ENCODE measurements at places on chromosomes 3 and 15.
A peak's percentile ranks its signal among the peaks of the same experiment; 100 is the strongest.

- peak; percentile 39 for DNase-seq
Measured at GRCh38 chr3:127762077-127762786, 60.1 kb downstream of the MGLL start.

GRCh38 chr3:165503825-165504224 lies 307.6 kb upstream of the SLITRK3 start:
- no peak for DNase-seq

- no peak for DNase-seq
Measured at GRCh38 chr3:129778871-129779270, 114.6 kb downstream of the TMCC1 start.

- no peak for DNase-seq
Measured at GRCh38 chr3:138381413-138381901, 33.1 kb downstream of the MRAS start.

DNA sequence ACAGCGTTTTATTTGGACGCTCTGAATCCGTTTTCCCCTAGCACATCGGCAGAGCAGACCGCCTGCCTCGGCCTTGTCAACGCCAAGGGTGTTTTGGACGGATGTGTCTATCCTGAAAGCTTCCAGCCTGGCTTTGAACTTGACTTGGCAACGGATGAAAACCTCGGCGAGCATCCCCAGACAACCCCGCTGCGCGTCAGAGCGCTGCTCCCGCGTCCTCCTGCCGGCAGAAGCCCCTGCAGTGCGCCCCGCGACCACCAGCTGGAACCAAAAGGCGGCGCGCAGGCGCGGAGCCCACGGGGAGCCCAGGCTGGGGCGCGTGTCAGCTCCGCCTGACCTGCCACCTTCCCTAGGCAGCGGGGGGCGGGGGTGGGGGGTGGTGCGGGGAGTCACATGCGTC lies 26.2 kb upstream of the ARL8B start:
- no peak for DNase-seq

DNA sequence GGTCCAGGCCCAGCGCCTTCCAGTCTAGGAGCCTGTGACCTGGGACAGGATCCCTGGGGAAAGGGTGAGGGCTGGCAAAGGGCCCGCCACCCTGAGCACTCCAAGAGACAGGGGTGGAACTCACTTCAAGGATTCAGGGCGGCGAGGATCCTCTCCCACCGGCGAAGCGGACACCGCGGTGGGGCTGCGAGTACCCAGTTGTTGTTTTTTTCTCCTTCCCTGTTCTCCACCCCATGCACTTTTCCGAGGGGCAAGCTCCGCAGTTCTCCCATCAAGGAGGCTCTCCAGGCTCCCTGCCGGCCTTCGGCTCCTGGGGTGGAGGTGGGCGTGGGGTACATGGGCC lies 387 bp upstream of the PAQR5 start:
- no peak for DNase-seq

GRCh38 chr15:74828835-74829234 lies 2.4 kb downstream of the CPLX3 start:
- DNase-seq, result no peak

DNA sequence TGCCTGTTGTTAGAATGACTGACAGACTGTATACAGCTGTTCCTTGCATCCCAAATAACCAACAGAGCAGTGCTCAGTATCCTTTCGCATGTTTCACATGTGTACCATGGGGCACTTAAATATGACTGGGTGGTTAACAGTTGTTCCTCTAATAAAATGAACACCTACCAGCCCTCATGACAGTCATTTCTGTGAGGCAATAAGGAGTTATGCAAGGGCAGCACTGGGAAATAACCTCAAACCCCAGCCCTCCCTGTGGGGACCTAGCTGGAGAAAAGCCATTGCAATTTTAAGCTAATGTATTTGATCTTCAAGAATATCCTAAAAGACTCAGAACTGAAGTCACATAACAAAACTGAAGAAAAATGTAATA lies 7.3 kb downstream of the RFT1 start:
- DNase-seq, result no peak

DNA sequence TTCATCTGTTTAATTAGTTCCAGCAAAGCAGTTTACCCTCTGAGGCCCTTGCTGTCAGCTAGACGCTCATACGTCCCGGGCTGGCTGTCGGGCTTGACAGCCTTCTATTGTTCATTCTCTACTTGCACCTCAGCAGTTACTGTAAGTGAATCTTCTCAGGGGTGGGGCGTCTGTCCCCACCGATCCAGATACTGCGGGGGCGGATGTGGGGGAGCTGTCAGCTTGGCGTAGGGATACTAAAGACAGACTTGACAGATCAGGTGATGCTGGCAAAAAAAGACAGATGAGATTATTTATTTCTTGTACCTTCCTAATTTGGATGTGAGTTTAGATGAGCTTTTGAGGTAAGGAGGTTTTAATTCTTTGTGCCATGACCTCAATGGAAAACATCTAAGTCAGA lies 315.3 kb downstream of the NR2F2 start:
- DNase-seq, result no peak

DNA sequence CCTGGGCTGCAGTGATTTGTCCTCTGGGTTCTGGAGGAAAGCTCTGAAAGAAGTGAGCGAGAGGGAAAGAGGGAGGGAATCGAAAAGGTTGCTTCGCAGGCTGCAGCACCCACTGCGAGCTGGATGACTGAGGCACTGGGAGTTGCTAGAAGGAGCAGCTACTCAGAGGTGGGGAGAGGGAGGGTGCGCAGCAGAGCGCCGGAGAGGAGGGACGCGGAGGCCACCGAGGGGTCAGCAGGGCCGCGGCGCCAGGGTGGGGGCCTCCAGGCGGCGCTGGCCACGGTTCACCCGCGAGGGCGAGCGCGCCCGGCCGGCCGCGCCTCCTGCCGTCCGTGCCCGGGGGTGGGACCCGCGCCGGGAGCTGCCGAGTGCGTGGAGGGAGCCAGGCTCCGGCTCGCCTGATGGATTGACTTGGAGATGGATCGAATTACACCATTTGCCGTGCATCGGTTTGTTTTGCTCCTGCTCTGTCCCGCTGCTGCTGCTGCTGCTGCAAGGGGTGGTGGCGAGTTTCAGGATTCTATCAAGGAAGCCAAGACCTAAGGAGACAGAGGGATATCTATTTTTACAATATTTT lies at the start of gene SEMA6D:
SEMA6D (plus strand) TSS at position 470 of the 577 bp plus-strand sequence. CDS start 42,294 bp downstream, outside the sequence.
- peak; percentile 45 for DNase-seq

DNA sequence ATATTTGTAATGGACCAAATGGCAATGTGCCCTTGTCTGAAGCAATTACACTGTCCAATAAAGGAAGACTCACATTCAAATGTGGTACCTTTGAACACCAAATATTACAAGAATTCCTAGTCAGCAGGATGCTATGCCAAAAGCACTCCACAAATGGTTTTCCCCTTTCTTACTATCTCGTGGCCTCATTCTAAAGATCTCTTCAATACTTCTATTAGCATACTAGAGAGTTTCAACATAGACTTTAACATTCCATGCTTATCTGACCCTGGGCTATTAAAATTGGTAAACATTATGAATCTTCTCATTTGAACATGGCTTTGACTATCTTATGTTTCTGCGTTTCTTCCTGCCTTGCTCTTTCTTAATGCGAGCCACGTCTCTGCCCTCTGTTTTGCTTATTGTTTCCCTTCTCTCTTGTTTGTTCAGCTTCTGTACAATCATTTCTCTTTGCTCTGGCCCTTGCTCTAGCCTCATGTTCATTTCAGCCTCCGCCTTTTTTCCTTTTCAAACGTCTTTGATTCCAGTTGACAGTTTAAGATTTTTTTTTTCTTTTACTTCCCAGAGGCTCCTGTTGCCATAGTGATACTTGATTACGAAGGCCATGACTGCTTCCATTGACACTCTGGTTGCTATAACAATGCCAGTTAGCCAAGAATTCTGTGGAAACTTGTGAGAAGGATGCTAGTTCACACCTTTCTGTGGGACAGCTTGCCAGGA lies 49.5 kb upstream of the SLC9A9 start:
- peak; percentile 43 for DNase-seq

DNA sequence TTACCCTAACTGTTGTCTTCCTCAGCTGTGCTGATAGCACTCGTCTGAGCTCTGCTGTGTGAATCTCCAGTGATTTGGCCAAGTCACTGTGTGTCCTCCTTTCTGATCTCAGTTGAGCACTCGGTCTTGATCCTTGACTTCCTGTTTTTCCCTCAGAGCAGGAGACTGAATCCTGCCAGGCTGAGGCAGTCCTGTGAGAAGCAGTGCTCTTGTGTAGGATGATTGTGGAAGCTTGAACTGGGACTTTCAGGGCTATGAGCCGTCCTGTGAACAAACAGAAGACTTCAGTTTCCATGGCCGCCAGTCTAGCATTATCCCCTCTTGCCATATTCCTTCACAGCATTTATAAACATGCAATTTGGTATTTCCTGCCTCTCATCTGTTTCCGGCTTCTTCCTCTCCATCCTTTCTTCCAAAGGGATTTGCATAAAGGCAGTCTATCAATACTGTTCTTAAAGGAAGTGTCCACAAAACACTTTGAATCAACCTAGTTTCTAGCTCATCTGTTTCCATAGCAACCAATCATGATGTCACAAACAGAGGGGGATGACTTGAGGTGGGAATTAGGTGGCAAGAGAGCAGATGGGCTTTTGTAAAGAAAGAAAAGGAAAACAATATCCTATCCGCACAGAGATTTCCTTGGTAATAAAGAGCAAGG lies 237.2 kb downstream of the AGBL1 start:
- no peak for DNase-seq

GRCh38 chr15:83100097-83100646 lies 7.3 kb upstream of the TM6SF1 start:
- no peak for DNase-seq

DNA sequence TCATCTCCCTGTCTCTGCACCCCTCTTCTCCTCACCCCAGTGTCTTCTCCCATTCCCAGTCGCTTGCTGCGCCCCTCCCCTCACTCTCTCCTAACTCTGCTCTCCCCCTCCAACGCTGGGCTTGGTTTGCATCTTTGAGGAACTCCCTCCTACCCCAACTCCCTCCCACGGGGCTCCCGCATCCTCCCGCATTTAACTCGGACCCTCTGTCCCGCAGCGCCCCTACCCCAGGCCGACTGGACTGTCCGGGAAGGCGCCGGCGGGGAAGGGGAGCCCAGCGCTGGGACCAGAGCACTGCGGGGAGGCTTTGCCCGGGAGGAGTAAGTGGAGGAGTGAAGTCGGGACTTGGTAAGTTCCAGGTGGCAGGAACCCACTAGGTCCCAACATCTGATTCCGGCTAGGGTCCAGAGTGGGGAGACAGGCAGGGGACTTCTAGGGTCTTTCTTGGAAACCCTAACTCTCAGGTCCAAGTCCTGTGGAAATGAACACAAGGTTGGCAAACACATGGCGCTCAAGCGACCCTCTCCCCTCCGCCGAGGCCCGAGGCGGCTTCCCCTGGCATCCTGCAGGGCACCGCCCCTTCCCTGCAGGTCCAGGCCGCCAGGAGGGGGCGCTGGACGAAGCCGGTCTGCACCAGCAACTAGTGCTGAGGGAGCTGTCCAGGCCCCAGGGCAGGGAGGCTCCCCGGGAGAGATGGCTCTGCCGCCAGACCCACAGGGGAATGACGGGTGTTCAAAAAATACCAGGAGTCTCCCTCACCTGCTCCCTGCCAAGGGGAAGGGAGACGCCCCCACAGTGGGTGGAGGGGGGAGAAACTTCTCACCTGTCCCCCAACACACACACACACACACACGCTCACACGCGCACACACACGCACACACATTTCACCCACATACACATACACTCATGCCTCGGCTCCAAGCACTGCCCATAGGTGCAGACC lies 53.2 kb downstream of the LHFPL4 start:
- peak; percentile 16 for DNase-seq
